ENCODE measurements at places on chromosomes 13 and 19.

GRCh38 chr13:73040968-73041596 lies 17.7 kb upstream of the KLF5 start:
- H3K36me3 ChIP-seq, result no peaks in the 10 kb centered on the region
- H3K4me3 ChIP-seq, result no peak overlapping the region
- no peak for DNase-seq
- H3K27me3 ChIP-seq, result no peaks in the 10 kb centered on the region
- no peaks in the 10 kb centered on the region for H3K4me1 ChIP-seq
- no peak overlapping the region for H3K27ac ChIP-seq

GRCh38 chr19:39372941-39373340 lies 18.0 kb downstream of the PAF1 start:
- H3K27ac ChIP-seq, result no peak overlapping the region
- no peaks in the 10 kb centered on the region for H3K27me3 ChIP-seq
- H3K4me1 ChIP-seq, result peaks cover 4% of the 10 kb centered on the region

- H3K4me3 ChIP-seq, result no peak overlapping the region
- DNase-seq, result no peak
- H3K27me3 ChIP-seq, result no peaks in the 10 kb centered on the region
- H3K4me1 ChIP-seq, result no peaks in the 10 kb centered on the region
Measured at GRCh38 chr13:46468570-46469463, 81.8 kb upstream of the RUBCNL start.

GRCh38 chr13:71596116-71596515 lies 270.9 kb downstream of the DACH1 start:
- no peaks in the 10 kb centered on the region for H3K4me1 ChIP-seq
- H3K4me3 ChIP-seq, result no peak overlapping the region
- H3K36me3 ChIP-seq, result no peaks in the 10 kb centered on the region

DNA sequence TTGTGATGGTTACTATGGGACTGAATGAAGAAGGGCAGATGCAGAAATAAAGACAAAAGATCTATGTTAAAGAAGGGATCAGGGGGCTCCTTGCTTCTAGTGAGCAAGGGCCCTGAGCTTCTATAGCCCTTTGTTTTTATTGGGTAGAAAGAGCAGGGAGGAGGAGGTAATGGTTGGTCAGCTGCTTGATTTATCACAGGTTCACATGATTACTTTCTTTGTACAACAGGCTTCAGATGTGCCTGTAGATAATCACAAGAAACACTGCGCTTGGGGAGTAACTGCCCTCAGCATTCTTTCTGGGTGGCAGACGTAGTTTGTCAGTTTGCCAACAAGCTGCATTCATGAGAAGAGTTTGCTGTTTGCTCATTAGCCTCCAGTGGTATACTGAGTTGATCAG lies 4.8 kb upstream of the ZNF439 start:
- peaks cover 3% of the 10 kb centered on the region for H3K4me1 ChIP-seq
- no peak overlapping the region for H3K27ac ChIP-seq
- no peak for DNase-seq
- no peaks in the 10 kb centered on the region for H3K27me3 ChIP-seq
- no peak overlapping the region for H3K4me3 ChIP-seq

DNA sequence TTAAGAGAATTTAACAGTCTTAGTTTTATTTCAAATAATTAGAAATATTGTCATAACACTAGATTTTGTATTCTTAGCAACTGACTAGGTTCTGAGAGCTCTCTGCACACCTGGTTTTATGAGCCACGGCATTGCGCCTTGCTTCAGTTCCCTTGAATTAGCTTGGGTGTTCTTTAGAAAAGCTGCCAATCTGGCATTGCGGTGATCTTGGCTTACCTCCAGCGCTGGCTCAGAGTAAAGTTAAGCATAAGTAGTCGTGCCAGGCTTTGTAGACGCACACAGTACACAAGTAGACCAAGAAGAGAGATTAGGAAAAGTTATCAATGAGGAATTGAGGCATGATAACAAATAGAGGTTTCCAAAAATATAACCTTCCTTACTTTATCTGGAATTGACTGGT lies 45.7 kb downstream of the TPP2 start:
- no peaks in the 10 kb centered on the region for H3K27me3 ChIP-seq
- H3K36me3 ChIP-seq, result peaks cover 77% of the 10 kb centered on the region
- H3K4me3 ChIP-seq, result no peak overlapping the region

- H3K27me3 ChIP-seq, result no peaks in the 10 kb centered on the region
- H3K27ac ChIP-seq, result no peak overlapping the region
- H3K4me3 ChIP-seq, result no peak overlapping the region
- H3K4me1 ChIP-seq, result peaks cover 16% of the 10 kb centered on the region
- no peak for DNase-seq
Measured at GRCh38 chr13:109770436-109770835, 15.9 kb downstream of the IRS2 start.

DNA sequence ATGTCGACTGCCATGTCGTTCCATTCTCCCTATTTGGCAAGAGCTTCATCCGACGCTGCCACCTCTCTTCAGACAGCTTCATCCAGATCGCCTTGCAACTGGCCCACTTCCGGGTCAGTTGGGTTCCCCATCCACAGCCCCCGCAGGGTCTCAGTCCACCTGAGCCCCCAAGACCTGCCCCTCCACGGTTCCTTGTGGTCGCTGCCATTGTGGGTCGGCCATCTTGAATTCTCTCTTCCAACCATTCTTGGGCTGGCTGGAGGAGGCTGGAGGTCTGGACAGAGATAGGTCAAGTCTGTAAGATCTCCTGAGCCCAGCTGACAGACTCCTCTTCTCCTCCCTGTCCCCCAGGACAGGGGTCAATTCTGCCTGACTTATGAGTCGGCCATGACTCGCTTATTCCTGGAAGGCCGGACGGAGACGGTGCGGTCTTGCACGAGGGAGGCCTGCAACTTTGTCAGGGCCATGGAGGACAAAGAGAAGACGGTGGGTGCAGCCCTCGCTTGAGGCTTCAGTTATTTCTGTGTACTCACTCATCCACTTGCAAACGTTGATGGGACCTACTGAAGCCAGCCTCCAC lies 19.5 kb downstream of the CPT1C start:
- no peak overlapping the region for H3K4me3 ChIP-seq
- no peaks in the 10 kb centered on the region for H3K27me3 ChIP-seq
- DNase-seq, result no peak

GRCh38 chr19:50649433-50650391 lies at the start of gene C19orf81:
Gene C19orf81, plus strand, starts transcription at chr19:50649445. Its CDS starts 0 bp downstream, at chr19:50649445.
- H3K36me3 ChIP-seq, result no peaks in the 10 kb centered on the region
- no peak within 1 kb of the TSS for H3K4me3 ChIP-seq
- no peak for DNase-seq
- no peaks in the 10 kb centered on the region for H3K4me1 ChIP-seq
- H3K27ac ChIP-seq, result no peak within 1 kb of the TSS

GRCh38 chr13:30752201-30752797 lies 17.0 kb downstream of the ALOX5AP start:
- peaks cover 80% of the 10 kb centered on the region for H3K36me3 ChIP-seq
- H3K27me3 ChIP-seq, result no peaks in the 10 kb centered on the region
- DNase-seq, result no peak

- H3K4me1 ChIP-seq, result no peaks in the 10 kb centered on the region
- no peak overlapping the region for H3K27ac ChIP-seq
- H3K4me3 ChIP-seq, result no peak overlapping the region
- H3K27me3 ChIP-seq, result peaks cover 35% of the 10 kb centered on the region
- DNase-seq, result no peak
- H3K36me3 ChIP-seq, result no peaks in the 10 kb centered on the region
Measured at GRCh38 chr19:15913384-15913783, 15.5 kb upstream of the CYP4F2 start.
